ENCODE measurements at places on chromosomes 2 and 18. TPM values are rescaled to one million over a fixed set of nuclear protein-coding genes. Genes with fewer than 3 reads are reported as not detected.
A peak's percentile ranks its signal among the peaks of the same experiment; 100 is the strongest.

- peak; percentile 72 for DNase-seq
- no peaks in the 10 kb centered on the region for H3K36me3 ChIP-seq
- peak overlapping the region; percentile 91 for H3K27ac ChIP-seq
Observed at GRCh38 chr2:27049422-27050280, 1.8 kb upstream of the AGBL5 start.

- H3K4me1 ChIP-seq: no peaks in the 10 kb centered on the region
- no peak overlapping the region for H3K4me3 ChIP-seq
- H3K27me3 ChIP-seq: no peaks in the 10 kb centered on the region
- H3K36me3 ChIP-seq: no peaks in the 10 kb centered on the region
- H3K27ac ChIP-seq: no peak overlapping the region
Observed at GRCh38 chr2:194883711-194884110, 773.3 kb upstream of the SLC39A10 start.

DNA sequence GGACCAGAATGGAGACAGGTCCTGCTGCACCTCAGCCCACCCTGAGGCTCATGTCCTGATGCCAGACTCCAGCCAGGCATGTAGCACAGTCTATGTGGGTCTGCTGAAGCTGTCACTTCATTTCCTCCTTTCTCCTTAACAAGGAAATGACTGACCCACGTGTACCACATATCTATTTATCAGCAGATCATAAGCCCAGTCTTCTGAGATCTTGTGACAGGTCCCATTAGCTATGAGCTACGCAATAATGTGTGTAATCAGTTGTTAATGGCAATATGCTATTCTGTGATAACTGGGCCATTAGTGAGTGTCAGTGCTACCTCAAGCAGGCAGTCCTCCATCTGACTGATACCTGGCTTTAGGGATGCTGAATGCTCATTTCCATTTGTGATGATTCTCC lies 615.3 kb downstream of the BCL11A start:
- H3K36me3 ChIP-seq: no peaks in the 10 kb centered on the region
- H3K4me3 ChIP-seq: no peak overlapping the region
- no peaks in the 10 kb centered on the region for H3K4me1 ChIP-seq
- no peaks in the 10 kb centered on the region for H3K27me3 ChIP-seq
- H3K27ac ChIP-seq: no peak overlapping the region
- DNase-seq: peak; percentile 11

GRCh38 chr2:85033388-85033787 lies 62.4 kb downstream of the KCMF1 start:
- no peaks in the 10 kb centered on the region for H3K4me1 ChIP-seq
- H3K36me3 ChIP-seq: no peaks in the 10 kb centered on the region
- H3K27me3 ChIP-seq: no peaks in the 10 kb centered on the region
- H3K27ac ChIP-seq: no peak overlapping the region
- DNase-seq: no peak

DNA sequence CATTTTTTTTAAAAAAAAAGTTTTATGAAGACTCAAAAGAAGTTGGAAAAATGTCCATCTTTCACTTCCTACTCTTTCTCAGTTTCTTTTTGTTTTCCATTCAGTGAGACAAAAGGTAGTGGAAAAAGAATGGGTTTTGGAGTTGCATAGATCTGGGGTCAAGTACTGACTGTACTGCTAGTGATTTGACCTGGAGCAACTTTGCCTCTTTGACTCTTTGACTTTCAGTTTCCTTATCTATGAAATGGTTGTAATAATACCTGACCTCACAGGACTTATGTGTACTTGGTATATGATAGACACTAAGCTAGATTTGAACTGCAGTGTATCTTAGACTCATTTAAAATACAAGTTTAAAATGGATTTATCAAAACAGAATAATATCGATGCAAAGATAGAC lies 3.5 kb upstream of the KCNE4 start:
- no peaks in the 10 kb centered on the region for H3K36me3 ChIP-seq
- H3K4me1 ChIP-seq: peaks cover 22% of the 10 kb centered on the region
- no peak overlapping the region for H3K4me3 ChIP-seq
- H3K27me3 ChIP-seq: no peaks in the 10 kb centered on the region

The WDFY1 gene
- total RNA-seq: 66.6 TPM

The CAVIN2 gene
- 4.8 TPM for total RNA-seq

The STON1 gene
- 21.6 TPM for total RNA-seq

The UGT1A6 gene
- 3.4 TPM for total RNA-seq

The SCN9A gene
- 9.0 TPM for total RNA-seq

The LOXHD1 gene
- total RNA-seq: not detected

All from hepatocyte (in vitro differentiated cells).